ENCODE measurements at places on chromosomes 11 and 22.

GRCh38 chr22:45647532-45648225 lies 24.0 kb upstream of the ATXN10 start:
- DNase-seq = no peak

DNA sequence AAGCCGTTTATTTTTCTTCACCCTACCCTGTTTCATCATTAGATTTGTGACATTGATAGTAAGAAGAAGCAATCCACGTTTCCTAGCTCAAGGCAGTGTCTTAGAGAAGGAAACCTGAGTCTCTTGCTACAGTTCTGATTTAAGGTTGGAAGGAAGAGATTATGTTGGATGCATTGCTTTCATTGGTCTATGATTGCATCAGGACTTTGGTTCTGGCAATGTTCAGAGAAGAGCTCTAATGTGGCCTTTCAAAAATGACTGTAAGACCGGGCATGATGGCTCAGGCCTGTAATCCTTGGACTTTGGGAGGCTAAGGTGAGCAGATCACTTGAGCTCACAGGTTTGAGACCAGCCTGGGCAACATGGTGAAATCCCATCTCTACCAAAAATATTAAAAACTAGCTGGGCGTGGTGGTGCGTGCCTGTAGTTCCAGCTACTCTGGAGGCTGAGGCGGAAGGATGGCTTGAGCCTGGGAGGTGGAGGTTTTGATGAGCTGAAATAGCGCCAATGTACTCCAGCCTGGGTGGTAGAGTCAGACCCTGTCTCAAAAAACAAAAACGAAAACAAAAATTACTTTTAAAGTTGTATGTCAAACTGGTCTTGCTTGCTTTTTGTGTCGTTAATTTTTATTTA lies 4.1 kb downstream of the NUCB2 start:
- DNase-seq = no peak

DNA sequence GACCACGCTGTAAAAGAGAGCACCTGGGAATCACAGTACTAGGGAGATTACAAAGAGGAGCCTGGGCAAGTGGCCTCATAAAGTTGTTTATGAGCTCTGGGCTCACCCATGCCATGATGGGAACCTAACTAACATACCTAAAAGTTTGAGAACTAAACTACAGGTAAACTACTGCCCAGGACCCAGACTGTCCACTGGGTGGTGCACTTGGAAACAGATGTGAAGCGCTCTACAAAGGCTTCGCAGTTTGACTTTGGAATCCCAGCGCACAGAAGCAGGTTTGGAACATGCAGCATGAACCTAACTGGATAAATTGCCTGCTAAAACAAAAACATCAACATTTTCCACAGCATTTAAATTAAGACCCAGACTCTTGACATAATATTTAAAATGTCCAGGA lies 418.6 kb downstream of the FAM181B start:
- no peak for DNase-seq

DNA sequence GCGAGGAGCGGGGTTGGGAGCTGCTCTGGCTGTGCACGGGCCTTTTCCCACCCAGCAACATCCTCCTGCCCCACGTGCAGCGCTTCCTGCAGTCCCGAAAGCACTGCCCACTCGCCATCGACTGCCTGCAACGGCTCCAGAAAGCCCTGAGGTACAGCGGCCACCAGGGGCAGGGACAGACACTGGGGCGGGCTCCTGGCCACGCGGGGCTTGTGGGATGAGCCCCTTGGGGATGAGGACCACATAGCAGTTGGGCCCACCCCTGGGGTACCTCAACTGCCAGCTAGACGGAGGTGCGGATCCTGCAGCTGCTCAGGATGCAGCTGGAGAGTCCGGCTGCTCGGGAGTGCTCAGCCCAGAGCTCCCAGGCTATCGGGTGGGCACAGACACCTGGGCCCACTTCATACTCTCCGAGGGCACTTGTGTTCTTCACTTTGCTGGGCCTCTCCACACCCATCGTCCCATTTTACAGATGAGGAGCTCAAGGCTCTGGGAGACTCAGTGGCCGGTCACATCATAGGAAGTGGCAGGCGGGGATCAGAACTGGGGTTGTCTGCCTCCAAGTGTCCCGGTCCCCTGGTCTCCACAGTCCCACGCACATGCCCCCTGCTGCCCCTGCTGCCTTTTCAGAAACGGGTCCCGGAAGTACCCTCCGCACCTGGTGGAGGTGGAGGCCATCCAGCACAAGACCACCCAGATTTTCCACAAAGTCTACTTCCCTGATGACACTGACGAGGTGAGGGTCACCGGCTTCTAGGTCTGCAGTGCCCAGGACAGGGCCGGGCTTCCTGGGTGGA lies 77.6 kb downstream of the MYO7A start:
- DNase-seq = no peak

DNA sequence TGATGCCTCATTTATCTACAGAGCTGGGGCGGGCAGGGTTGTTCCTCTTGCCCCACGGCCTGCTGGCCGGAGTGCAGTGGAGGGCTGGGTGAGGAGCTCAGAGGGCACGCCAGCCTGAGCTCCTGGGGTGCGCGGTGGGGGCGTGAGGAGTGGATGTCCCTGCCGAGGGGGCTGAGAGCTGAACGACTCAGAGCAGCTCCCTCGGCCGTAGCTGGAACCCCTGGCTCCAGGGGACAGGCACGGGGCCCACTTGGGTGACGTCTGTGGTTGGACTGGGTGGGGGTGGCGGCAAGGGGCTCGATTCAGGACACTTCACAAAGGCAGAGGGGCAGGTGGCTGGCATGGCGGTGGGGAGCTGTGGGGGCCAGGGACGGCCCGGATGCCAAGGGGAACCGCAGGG lies 62.4 kb downstream of the TRMU start:
- DNase-seq = no peak

All from NCI-H2081 (cell line).